ENCODE measurements at places on chromosomes 11 and 22.

GRCh38 chr11:1022908-1023810 is 13.4 kb downstream of the MUC6 start:
- DNase-seq: no peak

DNA sequence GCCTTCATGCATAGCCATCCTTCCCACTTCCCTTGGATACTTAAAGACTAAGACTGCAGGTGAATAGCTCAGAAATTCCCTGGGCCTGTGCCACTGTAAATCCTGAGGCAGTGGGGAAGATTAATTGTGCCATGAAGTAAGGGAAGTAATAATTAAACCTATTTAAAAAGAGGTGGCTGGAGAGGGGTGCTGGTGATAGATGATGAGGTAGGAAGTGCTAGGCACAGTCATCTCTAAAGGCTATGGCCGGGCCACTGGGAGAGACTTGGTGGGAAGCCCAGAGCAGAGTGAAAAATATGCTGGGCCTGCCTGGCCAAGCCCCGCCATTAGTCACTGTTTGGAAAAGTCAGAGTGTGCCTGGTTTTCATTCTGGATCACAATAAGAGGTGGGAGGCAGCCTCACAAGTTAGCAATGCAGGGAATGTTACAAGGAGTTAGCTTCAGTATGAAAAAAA is 197.2 kb upstream of the PITPNB start:
- DNase-seq: no peak

GRCh38 chr11:33284818-33285217 is 27.6 kb downstream of the HIPK3 start:
- DNase-seq: no peak

GRCh38 chr11:34642873-34643272 is 22.0 kb downstream of the EHF start:
- DNase-seq: no peak

GRCh38 chr22:45769569-45770210 is 98.1 kb downstream of the ATXN10 start:
- DNase-seq: no peak

DNA sequence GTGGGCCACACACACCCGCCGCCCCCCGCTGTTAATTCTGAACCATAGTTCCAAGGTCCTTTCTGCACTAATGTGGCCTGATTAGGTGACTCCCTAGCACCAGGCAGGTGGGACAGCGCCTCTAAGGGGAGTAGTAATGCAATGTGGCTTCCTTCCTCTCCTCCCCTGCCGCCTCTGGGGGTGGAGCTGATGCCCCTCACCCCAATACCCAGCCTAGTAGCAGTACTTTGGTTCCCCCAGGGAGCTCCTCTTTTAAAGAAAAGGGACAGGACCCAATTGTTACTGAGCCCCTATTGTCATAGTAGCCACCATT is 14.4 kb downstream of the RTN4RL2 start:
- no peak for DNase-seq

DNA sequence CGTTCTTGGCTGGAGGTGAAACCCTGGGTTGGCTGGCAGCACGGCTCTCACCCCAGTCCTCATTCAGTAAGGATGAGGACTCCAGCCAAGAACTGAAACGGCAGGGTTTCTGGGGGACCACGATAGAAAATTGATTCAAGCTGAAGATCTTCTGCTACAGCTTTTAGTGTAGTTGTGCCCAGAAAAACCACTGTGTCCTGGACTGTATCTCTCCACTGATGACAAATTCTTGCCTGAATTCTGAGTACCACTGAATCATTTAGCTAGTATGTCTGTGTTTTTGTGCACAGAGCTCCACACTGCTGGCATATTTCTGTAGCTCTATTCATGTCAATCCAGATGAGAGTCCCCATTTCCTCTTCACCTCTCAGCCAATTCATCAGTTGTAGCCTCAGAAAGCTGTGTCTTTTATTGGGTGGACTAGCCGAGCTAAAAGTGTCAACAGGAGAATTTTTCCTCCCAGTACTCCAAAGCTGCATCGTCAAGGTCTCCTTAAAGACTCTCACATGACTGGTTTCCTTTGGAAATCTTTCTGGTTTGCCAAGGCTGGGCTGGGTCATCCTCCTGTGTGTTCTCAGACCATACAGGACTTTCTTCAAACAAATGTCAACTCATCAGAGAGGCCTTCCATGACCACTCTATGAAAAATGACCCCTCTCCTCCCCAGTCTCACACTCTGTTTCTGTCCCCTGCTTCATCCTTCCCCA is 144.6 kb downstream of the LDLRAD3 start:
- no peak for DNase-seq

- DNase-seq: no peak
Observed at GRCh38 chr11:120136356-120136755, 1.6 kb downstream of the TRIM29 start.

DNA sequence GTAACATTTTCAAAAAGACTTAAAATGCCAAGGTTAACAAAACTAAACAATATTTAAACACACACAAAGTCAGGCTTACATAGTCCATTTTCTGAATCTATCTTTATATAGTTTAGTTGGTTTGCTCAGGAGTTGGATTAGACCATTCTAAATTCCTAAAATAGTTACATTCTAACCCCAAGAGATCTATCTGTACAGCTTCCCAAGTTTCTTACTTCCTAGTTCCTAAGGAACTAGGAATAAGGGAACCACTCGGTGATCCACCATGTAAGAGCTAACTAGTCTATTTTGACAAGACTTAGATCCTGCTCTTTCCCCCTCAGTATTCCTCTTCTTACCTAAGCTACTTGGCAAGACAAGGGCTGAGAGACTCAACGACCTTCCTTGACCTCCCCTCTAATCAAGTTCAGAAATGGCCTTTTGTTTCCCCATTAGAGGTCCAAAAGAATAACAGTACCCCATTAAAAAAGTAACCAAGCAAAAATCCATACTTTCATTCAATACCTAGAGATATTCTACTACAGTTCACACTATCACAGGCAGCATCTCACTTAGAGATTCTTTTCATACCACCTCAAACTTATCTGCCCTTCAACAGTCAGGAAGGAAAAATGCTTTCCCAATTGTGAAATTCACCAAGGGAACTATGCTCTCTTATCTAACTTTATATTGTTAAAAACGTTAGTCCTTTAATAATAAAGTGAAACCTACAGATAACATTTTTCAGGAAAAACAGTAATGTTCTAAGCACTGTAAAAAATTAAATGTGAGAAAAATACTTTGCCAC is 253.1 kb downstream of the TTC28 start:
- DNase-seq: no peak

Measured in suppressor macrophage (primary cell).